ENCODE measurements at places on chromosomes 3 and 15. TPM values are rescaled to one million over a fixed set of nuclear protein-coding genes. Genes with fewer than 3 reads are reported as not detected.
A peak's percentile ranks its signal among the peaks of the same experiment; 100 is the strongest.

- no peak for DNase-seq
- H3K4me1 ChIP-seq = no peaks in the 10 kb centered on the region
- H3K36me3 ChIP-seq = no peaks in the 10 kb centered on the region
- H3K27me3 ChIP-seq = no peaks in the 10 kb centered on the region
These were observed 153.1 kb upstream of the BFSP2 start for GRCh38 chr3:133246773-133247172.

Gene NCK1
- total RNA-seq = 50.9 TPM

Gene IQCF5
- total RNA-seq = not detected

Gene PLA2G4D
- not detected for total RNA-seq

- H3K27me3 ChIP-seq = peaks cover 4% of the 10 kb centered on the region
- H3K4me1 ChIP-seq = no peaks in the 10 kb centered on the region
These were observed 45.1 kb upstream of the MAGI1 start for GRCh38 chr3:66083784-66084213.

Gene WDR93
- not detected for total RNA-seq

GRCh38 chr3:188323067-188323842 lies 169.3 kb downstream of the LPP start:
- H3K4me3 ChIP-seq = no peak overlapping the region
- peak; percentile 39 for DNase-seq

Gene RPUSD3
- total RNA-seq = 30.7 TPM

DNA sequence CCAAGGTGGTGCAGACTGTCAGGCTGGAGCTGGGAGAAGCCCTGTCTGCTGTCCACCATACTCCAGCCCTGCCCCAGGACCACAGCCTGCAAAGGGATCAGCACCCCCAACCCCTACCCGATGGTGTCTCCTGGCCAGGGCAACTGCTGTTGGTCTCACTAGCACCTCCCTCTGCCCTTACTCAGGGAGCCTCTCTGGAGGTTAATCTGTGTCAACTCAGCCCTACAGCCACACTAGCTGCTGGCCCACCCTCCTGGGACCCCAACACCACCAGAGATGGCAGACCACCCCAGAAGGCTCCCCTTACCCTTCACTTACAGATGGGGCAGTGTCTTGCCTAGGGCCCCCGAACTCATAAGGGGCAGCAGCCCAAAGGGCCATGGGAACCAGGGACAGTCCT lies 65.2 kb downstream of the TLE3 start:
- peaks cover 8% of the 10 kb centered on the region for H3K27me3 ChIP-seq
- no peak overlapping the region for H3K27ac ChIP-seq
- H3K4me1 ChIP-seq = no peaks in the 10 kb centered on the region
- H3K36me3 ChIP-seq = no peaks in the 10 kb centered on the region

Gene MEGF11
- not detected for total RNA-seq

Gene TRIM42
- total RNA-seq = not detected

- DNase-seq = no peak
- H3K27ac ChIP-seq = no peak overlapping the region
- no peaks in the 10 kb centered on the region for H3K36me3 ChIP-seq
- H3K4me3 ChIP-seq = no peak overlapping the region
- no peaks in the 10 kb centered on the region for H3K27me3 ChIP-seq
These were observed 31.1 kb upstream of the IL16 start for GRCh38 chr15:81165535-81165934.

DNA sequence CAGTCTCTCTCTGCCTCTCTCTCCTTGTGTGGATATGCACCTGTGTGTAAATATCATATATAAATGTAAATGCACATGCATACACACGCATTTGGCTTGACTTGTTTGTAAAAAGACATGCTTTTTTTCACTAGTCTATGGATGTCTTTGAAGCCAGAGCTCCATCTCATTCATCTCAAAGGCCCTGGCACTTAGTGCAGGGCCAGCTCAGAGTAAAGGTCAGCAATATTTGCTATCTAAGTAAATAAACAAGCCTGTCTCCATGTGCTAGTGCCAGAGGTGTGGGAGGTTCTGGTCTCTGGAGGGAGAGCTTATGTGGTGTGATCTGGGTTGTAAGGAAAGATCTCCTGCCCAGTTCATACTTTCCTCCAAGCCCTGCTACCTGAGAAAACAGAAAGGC lies 5.6 kb downstream of the CLSTN2 start:
- no peak overlapping the region for H3K27ac ChIP-seq
- H3K36me3 ChIP-seq = no peaks in the 10 kb centered on the region
- peaks cover 10% of the 10 kb centered on the region for H3K27me3 ChIP-seq
- no peak overlapping the region for H3K4me3 ChIP-seq
- peaks cover 5% of the 10 kb centered on the region for H3K4me1 ChIP-seq
- no peak for DNase-seq

DNA sequence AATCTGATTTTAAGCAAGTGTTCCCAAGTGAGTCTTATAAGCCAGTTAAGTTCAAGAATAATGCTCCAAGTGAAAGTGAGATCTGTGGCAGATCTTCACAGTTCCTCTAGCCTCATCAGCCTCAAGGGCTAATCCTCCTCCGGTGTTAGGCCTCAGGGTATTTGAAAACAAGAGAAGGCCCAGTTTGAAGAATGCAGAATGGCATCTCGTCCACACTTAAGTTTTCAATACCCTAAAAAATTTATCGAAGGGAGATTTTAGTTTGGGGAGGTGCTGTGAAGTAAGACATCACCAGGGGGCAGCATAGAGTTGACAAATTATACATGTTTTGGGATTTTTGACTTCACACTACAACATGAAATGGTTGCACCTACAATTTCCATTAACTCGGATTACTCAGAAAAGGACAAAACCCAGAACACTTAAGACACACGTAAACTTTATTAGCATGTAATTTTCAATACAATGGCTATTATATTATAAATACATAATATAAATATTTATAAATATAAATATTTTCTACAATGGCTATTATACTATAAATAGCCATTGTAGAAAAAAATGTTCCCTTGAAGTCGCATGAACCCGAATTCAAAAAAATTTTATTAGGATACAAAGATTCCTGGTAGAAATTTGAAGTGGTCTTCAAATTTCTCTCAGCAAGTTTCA lies 2.3 kb upstream of the TMEM266 start:
- no peaks in the 10 kb centered on the region for H3K36me3 ChIP-seq
- no peak for DNase-seq
- H3K4me1 ChIP-seq = peaks cover 14% of the 10 kb centered on the region
- no peak overlapping the region for H3K4me3 ChIP-seq
- H3K27ac ChIP-seq = no peak overlapping the region

GRCh38 chr15:81516461-81516860 lies 142.4 kb upstream of the TMC3 start:
- no peaks in the 10 kb centered on the region for H3K4me1 ChIP-seq
- H3K36me3 ChIP-seq = no peaks in the 10 kb centered on the region
- H3K27ac ChIP-seq = no peak overlapping the region
- H3K4me3 ChIP-seq = no peak overlapping the region

Gene GOLGA8Q
- total RNA-seq = not detected

Gene SMC4
- 63.1 TPM for total RNA-seq

GRCh38 chr15:64193971-64194370 lies 31.1 kb upstream of the PPIB start:
- no peaks in the 10 kb centered on the region for H3K4me1 ChIP-seq
- peaks cover 17% of the 10 kb centered on the region for H3K36me3 ChIP-seq
- H3K27ac ChIP-seq = no peak overlapping the region

Gene ZMAT3
- total RNA-seq = 24.1 TPM

Gene CLDN18
- total RNA-seq = not detected

DNA sequence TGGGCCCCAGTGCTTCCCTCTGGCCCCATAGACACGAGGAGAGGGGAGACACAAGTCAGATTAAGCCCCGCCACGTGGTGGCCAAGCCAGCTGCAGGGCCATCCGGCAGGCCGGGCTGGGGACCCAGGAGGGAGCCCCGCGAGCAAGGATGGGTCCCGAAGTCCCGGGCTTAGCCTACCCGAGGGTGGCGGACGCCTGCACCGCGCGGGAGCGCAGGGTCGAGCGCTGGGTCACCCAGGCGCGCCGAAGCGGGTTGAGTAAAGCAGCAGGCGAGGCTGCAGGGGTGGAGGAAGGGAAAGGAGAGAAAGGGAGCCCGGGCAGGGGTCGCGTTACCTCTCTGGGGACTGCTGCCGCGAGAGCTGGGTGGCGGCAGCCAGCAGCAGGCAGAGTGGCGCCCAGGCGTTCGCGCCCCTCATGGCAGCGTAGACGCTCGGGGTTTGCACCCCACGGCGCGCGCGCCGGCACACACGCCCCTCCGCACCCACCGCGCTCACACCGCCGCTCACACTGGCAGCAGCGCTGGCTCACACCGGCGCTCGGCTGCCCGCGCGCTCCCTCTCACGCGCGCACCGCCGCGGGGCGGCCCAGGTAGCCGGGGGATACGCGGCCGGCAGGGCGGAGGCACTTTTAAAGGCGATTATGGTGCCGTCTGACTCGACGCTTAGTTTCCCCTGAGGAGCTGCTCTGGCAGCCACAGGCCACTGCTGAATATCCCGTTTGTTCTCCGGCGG lies at the start of gene PCOLCE2:
Gene PCOLCE2 (minus strand): TSS at position 603 of the 731 bp plus-strand sequence. CDS start 187 bp downstream, at position 416.
- DNase-seq = no peak
- peaks cover 13% of the 10 kb centered on the region for H3K4me1 ChIP-seq
- H3K36me3 ChIP-seq = no peaks in the 10 kb centered on the region
- H3K4me3 ChIP-seq = no peak within 1 kb of the TSS
- no peak within 1 kb of the TSS for H3K27ac ChIP-seq

DNA sequence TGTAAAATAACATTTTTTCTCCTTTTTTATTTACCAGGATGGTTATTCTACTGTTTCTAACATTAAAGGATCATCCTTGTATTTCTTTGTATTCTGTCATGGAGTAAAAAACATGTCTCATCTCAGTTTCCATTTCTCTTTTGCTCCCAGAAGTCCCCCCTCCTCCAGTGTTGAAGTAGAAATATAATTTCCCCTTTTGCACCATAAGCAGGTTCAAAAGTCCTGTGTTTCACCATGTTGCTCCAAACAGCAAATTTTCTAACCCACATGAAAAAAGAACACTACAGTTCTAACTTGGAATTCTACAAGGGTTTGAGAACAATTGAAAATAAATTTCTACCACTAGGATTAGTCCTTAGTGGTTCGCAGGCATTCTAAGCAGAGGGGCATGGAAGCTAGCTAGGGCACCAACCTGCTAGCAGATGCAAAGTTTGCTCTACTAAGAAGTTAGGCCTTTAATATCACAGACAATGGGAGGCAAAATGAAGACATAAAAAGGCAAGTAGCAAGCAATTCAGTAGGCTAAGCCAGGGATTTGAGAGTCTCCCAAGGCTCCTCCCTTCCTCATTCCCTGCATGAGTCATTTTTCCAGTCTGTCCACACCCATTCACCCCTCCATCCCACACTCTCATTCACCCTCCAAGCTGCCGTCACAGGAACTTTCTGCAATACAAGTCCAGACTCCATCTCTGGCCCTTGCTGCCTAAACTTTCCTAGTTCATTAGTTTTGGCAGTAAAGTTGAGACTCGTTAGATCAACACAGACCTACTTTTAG lies 2.3 kb upstream of the MBNL1 start:
- no peak overlapping the region for H3K4me3 ChIP-seq
- H3K27me3 ChIP-seq = no peaks in the 10 kb centered on the region
- peaks cover 29% of the 10 kb centered on the region for H3K4me1 ChIP-seq
- DNase-seq = no peak
- peak overlapping the region; percentile 95 for H3K27ac ChIP-seq

DNA sequence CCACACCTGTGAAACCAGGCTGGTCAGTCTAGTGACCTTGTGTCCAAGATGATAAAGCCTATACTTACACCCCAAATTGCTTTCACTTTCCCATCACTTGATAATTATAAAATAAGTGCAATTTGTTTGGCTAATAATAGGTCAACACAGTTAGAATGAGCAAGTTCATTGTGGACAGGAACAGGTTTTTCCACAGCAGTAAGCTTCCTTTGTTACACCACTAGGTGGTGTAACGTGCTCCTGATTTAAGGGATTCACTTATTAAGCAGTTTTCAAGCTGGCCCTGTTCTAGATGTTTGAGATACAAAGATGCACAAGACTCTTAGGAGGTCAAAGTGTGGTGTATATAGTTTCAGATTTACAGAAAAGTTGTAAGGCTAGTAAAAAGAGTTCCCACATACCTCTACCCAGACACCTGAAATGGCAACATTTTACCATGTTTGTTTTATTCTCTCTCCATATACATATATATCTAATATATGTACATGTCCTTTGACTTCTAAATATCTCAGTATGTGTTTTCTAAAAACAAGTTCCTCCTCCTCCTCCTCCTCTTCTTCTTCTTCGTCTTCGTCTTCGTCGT lies 6.8 kb upstream of the MFSD1 start:
- no peaks in the 10 kb centered on the region for H3K36me3 ChIP-seq
- H3K27ac ChIP-seq = no peak overlapping the region
- H3K27me3 ChIP-seq = peaks cover 3% of the 10 kb centered on the region
- H3K4me1 ChIP-seq = no peaks in the 10 kb centered on the region
- H3K4me3 ChIP-seq = no peak overlapping the region

DNA sequence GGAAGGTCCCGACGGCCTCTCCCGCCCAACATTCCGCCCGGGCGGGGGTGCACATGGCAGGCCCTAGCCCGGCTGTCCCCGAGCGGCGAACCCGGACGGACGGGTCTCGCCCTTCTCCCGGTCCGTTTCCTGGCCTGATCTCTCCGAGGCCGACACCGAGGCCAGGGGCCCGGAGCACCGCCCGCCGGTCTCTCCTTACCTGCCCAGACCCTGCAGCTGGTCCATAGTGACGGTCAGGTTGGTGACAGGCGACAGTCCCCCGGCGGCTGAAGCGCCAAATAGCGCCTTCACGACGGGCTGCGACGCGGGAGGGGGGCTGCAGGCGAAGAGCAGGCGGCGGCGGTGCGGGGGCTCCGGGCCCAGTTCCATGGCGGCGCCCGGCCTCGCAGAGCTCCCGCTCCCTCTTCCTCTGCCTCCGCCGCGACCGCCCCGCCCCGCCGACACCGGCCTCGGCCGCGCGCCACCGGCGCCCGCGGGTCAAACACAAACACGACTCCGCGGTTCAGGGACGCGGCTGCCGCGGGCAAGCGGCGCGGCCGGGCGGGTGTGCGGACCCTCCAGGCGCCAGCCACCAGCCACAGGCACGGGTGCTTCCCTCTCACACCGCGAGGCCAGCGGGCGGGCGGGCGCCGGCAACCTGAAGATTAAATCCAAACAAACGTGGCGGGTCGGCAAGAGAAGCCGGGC lies 495 bp downstream of the CDC25A start:
- no peaks in the 10 kb centered on the region for H3K36me3 ChIP-seq
- no peak for DNase-seq
- H3K27ac ChIP-seq = no peak overlapping the region
- peak overlapping the region; percentile 85 for H3K4me3 ChIP-seq
- H3K27me3 ChIP-seq = peaks cover 10% of the 10 kb centered on the region

DNA sequence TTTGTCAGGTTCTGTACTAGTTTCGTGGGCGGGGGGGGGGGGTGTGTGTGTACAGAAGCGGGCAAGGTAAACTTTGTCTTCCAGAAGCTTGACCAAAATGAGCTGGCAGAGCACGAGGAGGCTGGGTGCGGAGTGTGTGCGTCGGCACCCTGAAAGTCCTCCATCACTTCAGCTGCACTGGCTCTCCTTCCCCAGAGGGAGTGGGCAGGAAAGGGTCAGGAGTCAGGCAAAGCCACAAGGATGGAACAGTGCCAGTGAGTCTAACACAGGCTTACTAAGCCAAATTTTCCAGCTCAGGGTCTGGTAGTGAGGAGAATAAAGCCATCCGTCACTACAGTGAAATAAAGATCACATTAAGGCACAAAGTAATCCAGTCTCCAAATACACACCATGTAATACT lies 11.9 kb upstream of the SH3GL3 start:
- H3K36me3 ChIP-seq = no peaks in the 10 kb centered on the region
- H3K4me3 ChIP-seq = no peak overlapping the region
- DNase-seq = no peak
- H3K27ac ChIP-seq = no peak overlapping the region

GRCh38 chr3:144308396-144308795 lies 336.8 kb downstream of the DIPK2A start:
- H3K36me3 ChIP-seq = no peaks in the 10 kb centered on the region
- H3K27ac ChIP-seq = no peak overlapping the region
- H3K27me3 ChIP-seq = no peaks in the 10 kb centered on the region
- no peak overlapping the region for H3K4me3 ChIP-seq
- no peak for DNase-seq

Gene CYP8B1
- total RNA-seq = 0.23 TPM

All from T-cell (primary cell).